ENCODE measurements at places on chromosomes 7 and 10.

DNA sequence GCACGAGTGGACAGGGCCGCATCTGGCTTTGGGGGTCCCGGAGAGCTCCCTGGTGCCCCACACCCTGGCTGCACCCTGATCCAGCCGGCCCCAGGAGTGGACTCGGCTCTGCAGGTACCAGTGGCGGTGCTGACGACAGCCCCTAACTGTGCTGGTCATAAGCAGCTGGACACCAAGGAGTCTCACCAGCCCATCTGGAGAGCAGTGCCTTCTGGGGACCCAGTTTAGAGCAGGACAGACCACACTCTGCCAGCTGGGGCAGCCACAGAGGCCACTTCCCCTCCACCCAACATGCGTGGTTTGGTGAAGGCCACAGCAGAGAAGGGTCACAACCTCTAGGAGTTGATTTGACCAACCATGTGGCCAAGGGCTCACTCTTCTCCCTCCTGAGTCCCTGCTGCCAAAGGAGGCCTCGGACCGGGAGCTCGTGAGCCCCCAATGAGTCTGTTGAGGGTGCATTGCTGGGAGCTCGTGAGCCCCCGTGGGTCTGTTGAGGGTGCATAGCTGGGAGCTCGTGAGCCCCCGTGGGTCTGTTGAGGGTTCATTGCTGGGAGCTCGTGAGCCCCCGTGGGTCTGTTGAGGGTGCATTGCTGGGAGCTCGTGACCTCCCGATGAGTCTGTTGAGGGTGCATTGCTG is 16.0 kb upstream of the INPP5A start:
- no peak for DNase-seq

DNA sequence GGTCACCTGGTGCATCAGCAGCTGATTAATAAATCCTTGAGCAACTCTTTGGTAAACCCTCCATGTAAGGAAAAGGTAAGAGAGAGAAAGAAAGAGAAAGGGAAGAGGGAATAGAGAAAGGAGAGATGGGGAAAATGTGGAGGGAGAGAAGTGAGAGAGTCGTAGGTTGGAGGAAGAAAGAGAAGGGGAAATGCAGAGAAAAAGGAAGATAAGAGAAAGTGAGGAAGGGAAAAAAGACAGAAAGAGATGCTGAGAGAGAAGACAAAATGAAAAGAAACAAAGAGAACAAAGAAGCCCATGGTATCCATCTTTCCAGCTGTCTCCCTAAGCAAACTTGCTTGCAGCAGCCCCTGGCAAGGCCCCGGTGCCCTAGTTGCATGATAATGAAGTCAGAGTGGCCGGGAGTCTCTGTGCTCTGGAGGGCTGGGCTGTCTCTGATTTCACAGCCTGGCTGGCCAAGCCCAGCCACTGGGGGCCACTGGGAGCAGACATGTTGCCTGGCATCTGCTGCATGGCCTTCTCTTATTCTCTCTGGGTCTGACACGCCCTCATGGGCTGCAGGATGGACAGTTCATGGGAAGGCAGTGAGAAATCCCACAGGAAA is 48.4 kb downstream of the PRR15 start:
- no peak for DNase-seq

- DNase-seq = peak; percentile 39
Measured at GRCh38 chr7:149872419-149873073, 1.2 kb upstream of the ATP6V0E2 start.

DNA sequence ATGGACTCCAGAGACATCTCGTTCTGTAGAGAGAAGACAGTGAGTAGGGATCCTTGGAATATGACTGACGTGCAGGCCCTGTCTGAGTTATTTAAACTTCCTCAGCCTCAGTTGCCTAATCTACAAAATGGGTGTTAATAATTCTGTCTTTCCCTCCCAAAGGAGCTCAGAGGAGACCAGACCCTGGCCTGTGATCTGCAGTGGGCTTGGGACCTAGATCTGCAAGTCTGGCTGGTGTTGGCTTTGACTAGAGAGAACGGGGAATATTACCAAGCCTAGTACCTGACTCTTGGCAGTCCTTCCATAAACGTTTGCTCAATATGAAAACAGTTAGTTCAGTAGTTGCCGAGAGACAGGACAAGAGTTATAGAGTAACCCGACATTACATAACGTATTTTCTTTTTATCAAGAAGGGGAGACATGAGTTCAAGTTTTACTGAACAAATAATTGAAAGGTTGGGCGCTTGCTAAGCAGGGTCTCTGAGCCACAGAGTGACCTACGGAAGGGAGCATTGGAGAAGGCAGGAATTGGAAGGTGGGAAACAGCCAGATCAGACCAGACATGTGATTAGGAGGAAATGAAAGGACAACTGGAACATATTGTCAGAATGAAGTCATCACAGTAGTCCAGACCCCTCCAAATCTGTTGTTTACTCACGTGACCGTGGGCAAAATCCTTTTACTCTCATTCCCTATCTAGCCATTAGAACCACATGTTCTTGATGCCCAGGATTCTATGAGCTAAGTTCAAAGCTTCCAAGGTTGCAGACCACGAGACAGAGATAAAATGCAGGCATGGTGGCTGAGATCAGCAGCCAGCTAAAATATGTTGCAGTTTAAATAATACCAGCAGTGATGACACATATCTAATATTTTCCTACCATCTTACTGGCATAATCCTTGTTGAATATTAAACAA is 10.9 kb upstream of the CYP3A4 start:
- DNase-seq = no peak

GRCh38 chr10:11158080-11158479 is 140.4 kb downstream of the CELF2 start:
- no peak for DNase-seq

Data from DMS79 (cell line).